ENCODE measurements at places on chromosomes 7 and 10. TPM values are rescaled to one million over a fixed set of nuclear protein-coding genes. Genes with fewer than 3 reads are reported as not detected.

DNA sequence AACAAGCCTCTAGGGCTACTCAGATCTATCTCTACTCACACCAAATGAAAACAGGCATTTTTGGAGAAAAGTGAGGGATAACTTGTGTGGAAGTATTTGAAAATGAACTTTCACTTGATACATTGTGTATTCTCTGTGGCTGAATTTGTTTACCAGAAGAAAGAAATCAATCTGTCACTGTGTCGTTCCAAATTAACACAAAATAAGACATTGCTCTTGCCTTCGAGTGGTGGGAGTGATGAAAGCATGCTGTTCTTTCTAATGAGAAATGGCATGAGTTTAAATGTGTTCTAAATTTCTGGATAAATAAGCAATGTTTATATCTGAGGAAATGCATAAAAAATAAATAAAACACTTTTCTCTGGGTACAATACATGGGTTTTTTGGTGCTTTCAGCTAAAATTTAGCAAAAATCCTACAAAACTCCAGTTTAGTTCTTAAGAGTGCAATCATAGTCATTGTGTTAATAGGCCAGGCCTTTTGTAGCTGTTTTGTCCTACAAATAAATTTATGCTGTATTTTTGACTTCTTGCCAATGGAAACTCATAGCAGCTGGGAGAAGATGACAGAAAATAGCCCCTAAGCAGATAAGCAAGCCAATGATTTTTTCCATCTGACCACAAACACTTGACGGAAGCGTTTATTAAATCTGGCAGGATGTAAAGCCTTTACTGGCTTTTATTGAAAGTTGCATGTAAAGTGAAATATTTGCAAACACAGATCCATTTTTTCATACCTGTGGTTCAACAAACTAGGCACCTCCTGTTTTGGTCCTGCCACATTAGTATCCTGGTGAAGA lies 1064.1 kb upstream of the GHITM start:
- DNase-seq: peak; percentile 82

GRCh38 chr7:138125598-138126111 lies 49.4 kb downstream of the AKR1D1 start:
- no peak for DNase-seq

The DYNC1I1 gene
- polyA plus RNA-seq: 10.8 TPM

DNA sequence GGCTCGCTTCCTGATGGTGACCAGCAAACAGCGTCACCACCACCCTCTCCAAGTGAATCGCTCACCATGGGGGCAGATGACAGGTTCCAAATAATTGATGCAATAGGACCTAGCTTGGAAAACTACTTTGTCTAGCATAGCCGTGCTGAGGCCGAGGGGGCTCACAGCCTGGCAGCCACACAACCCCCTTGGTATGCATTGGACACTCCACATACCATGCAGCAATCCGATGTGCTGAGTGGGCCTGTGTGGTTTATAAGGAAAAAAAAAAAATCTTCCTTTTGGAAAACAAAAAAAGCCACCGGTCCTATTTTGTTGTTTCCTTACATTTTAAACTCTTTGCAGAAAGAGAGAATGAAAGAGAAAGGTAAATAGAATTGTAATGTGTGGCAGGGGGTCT lies 15.1 kb downstream of the GATA3 start:
- no peak for DNase-seq
